ENCODE measurements at places on chromosomes 16 and 17. TPM values are rescaled to one million over a fixed set of nuclear protein-coding genes. Genes with fewer than 3 reads are reported as not detected.

DNA sequence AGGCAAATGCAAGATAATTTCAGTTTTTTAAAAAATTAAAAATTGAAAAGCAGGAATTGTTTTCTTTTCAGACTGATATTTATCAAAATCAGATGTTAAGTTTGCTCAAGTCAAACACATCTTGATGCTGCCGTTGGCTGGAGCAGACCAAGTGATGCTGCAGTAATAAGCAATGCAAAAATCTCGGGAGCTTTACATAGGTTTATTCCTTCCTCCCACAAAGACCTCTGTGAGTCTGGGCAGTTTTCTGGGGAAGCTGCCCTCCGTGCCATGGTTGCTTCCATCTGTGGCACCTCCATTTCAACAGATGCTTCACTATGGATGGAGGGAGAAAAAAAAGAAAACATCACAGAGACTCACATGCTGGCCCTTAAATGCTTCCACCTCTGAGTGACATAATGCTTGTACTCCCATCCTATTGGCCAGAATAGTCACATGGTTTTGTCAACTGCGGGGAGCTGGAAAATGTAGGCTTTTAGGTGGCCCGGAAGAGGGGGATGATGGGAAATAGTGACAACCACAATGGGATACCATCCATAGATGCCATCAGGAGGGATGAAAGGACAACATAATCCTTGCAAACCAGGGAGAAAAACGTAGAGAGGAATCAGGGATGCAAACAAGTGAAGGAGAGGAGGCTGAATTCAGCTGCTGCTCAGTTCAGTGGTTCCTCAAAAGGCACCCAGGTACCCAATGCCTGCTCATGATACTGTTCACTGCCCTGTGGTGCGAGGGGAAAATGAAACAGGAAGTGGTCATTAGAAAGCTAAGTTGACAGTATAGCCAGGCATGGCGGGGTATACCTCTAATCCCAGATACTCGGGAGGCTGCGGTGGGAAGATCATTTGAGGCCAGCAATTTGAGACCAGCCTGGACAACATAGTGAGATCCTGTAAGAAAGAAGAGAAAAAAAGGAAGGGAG, 13.5 kb upstream of the ERCC4 start:
- DNase-seq, result no peak

- no peak for DNase-seq
These were observed 28.6 kb downstream of the DCAKD start for GRCh38 chr17:45022655-45023339.

DNA sequence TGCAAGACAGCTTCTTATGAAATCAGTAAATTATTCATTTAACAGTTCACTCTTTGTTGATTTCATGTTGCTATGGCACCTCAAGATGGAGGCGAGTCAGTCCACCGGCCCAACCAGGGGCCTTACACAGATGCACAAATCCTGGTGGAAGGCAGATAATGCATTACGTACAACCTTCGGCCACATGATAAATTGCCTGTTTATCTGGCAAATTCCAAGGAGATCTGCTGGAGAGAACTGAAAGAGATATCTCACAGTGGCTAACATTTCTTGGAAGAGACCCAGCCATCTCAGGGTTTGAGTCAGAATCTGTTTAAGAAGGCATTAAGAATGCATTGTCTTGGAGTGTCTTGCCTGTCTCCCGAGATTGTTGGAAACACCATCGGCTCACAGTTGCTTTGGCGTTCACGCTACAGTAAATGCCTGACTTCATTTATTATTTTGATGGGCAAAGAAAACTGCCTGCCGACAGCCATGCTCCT, 225.6 kb downstream of the MSI2 start:
- no peak for DNase-seq

- no peak for DNase-seq
These were observed 208.8 kb downstream of the HAPSTR1 start for GRCh38 chr16:9300252-9300651.

- no peak for DNase-seq
These were observed 2.8 kb downstream of the NOS2 start for GRCh38 chr17:27797390-27798091.

SGF29 gene
- total RNA-seq, result 30.7 TPM

GDPD1 gene
- total RNA-seq, result not detected
